ENCODE measurements at places on chromosomes 11 and 22.

DNA sequence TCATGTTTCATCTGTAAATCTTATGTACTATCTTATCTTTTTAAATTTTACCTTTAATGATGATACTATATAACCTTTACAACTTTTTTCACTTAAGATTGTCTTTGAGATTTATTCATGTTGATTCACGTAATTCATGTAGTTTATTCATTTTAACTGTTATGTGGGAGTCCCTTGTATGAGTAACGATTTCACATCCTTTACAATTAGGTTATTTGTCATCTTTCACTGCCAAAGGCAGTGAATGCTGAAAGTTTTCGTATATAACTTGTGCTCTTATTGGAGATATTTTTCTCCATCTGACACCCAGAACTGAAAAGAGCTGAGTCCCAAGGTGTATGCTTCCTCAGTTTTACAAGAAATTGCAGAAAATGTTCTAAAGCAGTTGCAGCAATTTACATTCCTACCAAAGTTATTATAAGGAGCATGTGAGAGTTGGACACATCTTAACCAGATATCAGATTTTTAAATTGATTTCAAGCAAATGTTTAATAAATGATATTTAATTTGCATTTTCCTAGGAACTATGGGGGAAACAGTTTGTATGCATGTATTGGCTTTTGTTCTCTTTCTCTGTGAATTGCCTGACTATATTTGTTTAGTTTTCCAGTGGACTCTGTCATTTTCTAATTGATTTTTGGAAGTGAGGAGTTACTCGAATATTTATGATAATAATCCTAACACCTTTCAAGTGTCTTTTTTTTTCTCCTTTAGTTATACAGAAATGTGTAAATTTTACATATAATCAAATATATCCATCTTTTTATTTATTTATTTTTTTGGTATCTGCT, 6.4 kb downstream of the ARL14EP start:
- DNase-seq = no peak

DNA sequence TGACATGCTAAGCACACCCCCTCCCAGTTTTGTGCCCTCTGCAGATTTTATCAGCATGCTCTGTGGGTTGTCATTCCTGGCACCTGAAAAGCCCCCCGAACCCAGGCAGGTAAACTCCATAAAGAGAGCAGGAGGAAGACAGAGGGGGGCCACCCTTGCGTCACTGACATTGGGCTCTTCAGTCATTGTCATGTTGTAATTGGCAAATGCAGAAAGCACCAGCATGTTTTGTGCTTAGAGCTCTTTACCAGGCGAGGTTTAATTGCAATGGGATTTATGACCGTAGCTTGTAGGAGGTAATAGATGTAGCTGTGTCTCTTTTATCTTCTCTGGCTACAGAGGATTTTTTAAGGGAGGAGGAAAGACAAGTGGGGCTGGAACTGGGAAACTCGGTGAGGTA, 201.7 kb downstream of the GRIK4 start:
- no peak for DNase-seq

- DNase-seq = no peak
These were observed 29.6 kb upstream of the HSPA8 start for GRCh38 chr11:123091506-123091905.

GRCh38 chr22:49727191-49727880, 100.3 kb downstream of the BRD1 start:
- no peak for DNase-seq

DNA sequence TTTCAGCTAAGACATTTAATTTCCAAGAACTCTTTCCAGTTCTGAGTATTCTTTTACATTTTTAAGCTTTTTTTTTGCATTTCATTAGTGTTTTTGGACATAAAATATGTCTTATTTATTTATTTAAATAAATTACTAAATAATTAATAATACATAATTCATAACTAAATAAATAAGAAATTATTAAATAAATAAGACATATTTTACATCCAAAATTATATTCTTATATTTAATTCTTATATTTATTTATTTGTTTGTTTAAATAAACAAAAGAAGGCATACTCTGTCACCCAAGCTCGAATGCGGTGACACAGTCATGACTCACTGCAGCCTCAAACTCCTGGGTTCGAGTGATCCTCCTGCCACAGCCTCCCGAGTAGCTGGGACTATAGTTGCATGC, 3.1 kb upstream of the MMP27 start:
- DNase-seq = no peak

GRCh38 chr22:47193606-47194329, 431.3 kb downstream of the TBC1D22A start:
- DNase-seq = no peak

- DNase-seq = no peak
These were observed 4.8 kb upstream of the SUN2 start for GRCh38 chr22:38760477-38761201.

DNA sequence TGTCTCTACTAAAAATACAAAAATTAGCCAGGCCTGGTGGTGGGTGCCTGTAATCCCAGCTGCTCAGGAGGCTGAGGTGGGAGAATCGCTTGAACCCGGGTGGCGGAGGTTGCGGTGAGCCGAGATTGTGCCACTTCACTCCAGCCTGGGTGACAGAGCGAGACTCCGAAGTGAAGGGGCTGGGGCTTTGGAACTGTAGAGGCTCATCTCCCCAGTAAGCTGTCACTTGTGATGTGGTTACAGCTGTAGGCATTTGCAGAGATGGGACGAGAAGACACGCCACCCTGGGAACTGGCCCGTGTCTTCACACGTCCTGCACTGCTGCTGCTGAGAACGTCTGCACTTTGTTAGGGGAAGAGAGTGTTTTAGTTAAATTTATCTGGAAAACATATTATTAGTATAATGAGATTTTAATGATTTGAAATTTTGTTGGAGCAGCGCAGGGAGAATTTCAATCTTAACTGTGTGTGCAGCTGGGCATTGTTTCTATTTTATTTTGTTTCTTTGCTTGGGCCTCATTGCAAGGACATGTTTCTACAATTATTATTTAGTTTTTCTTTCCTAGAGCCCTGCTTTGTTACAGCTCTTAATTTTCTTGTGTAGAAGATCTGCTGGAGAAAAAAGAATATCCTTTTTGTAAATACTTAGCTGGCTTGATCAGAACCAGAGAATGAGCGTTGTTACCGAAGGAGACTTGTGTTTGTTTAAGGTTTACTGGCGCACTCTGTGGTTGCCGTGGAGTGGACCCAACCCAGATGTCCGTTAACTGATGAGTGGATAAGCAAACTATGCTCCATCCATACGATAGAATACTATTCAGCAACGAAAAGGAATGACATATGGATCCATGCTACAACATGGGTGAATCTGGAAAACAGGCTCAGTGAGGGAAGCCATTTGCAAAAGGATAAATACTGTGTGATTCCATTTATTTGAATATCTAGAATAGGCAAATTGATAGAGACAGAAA, 18.4 kb downstream of the PARVB start:
- DNase-seq = no peak

- DNase-seq = no peak
These were observed 1.0 kb downstream of the POU2AF3 start for GRCh38 chr11:111299101-111300026.

DNA sequence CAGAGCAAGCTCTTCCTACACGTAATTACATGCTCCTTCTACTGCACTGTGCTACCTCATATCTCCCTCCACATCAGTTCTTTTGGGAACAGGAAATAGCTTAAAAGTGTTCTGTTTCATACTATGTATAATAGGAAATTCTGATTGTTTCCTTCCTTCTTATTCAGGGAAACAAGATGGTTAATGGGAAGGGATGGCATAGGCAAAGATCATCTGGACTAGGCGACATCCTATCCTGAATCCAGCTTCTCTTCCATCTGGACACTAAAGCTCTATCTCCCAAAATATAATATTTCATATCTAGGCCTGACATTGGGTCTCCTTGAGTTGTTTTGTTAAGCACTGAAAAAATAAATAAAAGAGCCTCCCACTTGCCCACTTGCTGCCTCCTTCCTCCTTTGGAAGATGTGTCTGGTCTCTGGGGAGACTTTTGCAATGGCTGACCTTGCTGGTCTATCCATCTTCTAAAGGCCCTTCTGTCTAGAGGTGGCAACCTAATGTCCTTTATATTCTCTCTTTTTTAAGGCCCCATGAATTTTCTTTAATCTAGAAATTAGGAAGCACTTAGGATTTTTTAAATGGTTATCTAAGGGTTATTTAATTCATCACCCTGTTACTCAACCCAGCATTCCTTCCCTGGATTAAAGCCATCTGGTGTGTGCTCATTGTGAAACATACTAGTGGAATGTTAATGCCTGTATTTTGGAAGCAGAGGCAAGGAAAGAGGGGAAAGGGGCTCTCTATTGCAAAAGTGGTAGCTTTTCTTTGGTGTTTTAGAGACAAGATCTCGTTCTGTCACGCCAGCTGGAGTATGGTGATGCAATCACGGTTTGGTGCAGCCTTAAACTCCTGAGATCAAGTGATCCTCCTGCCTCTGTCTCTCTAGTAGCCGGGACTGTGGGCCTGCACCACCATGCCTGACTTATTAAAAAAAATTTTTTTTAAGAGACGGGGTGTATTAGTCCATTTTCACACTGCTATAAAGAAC, 20.6 kb downstream of the CLMP start:
- DNase-seq = no peak

DNA sequence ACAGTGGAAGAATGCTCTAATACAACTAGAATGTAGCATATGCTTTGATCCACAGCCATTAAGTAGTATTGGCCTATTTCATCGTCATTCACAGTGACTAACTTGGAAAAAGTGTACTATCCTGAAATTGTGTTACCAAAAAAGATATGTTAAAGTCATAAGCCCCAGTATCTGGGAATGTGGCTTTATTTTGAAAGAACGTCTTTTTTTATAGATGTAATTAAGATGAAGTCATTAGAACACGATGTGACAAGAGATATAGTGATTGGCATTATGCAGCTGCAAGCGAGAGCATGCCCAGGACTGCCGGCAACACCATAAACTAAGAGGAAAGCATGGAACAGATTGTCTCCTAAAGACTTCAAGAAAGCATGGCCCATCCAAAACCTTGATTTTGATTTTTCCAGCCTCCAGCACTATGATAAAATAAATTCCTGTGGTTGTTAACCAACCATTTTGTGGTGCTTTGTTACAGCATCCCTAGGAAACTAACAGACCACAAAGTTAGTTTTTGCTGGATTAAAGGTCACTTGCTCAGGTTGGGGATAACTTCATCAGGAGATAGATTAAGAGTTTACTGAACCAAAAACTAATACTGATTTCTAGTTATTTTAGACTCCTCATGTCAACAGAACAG, 870.6 kb upstream of the LRRC4C start:
- DNase-seq = no peak

GRCh38 chr11:9046481-9046880, 42.7 kb upstream of the NRIP3 start:
- no peak for DNase-seq

GRCh38 chr11:5626196-5626595, 1.4 kb downstream of the TRIM34 start:
- DNase-seq = no peak

GRCh38 chr11:74492974-74493790, at the start of gene LIPT2:
Gene LIPT2, minus strand, starts transcription at chr11:74493724. Its CDS starts 21 bp downstream, at chr11:74493703.
- DNase-seq = peak; percentile 92

- DNase-seq = no peak
These were observed 365 bp downstream of the MGAT3 start for GRCh38 chr22:39457198-39457555.

DNA sequence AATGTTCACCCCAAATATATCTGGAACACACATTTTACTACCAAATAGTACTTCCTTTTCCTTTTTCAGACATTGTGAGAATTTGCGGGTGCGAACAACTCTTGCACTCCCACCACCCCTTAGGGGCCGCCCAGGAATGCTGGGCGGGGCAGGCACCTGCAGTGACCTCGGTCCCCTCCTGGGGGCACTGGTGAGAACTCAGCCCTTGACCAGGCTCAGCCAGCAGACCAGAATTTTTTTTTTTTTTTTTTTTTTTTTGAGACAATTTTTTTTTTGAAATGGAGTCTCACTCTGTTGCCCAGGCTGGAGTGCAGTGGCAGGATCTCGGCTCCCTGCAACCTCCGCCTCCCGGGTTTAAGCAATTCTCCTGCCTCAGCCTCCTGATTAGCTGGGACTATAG, 75.8 kb downstream of the ARHGAP8 start:
- no peak for DNase-seq

DNA sequence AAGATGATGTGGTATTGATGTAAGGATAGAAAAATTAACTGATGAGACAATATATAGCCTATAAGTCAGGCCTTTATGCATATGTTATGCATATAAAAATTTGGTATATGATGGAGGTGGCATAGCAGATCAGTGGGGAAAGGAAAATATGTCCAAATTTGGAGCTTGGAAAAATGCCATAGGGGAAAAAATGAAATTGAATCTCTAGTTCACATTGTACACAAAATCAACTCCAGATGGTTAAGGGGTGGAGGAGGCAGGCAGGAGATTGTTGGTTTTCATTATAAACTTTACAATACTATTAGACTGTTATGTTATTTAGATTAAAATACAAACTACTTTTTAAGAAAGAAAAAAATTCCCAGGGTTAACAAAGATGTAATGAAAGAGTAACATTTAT, 15.1 kb upstream of the CD3E start:
- DNase-seq = no peak

- no peak for DNase-seq
These were observed 5.6 kb downstream of the TBX1 start for GRCh38 chr22:19766240-19766510.

DNA sequence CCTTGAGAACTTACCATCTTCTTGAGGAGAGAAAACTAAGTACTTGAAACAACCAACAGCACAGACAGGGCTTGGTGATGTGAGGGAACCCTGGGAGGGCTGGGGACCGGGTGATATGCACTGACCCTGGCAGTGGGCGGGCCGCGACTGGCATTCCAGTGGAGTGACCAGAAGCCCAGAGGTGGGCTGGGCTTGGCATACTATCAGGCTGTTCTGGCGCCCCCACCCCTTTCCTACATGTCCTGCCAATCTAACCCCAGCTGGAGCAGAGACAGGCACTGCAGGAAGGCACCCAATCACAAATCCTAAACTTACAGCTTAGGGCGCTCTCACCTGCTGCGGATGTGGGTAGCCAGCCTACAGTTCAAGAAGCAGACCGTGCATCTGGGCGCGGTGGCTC, 54.0 kb upstream of the GCAT start:
- no peak for DNase-seq

DNA sequence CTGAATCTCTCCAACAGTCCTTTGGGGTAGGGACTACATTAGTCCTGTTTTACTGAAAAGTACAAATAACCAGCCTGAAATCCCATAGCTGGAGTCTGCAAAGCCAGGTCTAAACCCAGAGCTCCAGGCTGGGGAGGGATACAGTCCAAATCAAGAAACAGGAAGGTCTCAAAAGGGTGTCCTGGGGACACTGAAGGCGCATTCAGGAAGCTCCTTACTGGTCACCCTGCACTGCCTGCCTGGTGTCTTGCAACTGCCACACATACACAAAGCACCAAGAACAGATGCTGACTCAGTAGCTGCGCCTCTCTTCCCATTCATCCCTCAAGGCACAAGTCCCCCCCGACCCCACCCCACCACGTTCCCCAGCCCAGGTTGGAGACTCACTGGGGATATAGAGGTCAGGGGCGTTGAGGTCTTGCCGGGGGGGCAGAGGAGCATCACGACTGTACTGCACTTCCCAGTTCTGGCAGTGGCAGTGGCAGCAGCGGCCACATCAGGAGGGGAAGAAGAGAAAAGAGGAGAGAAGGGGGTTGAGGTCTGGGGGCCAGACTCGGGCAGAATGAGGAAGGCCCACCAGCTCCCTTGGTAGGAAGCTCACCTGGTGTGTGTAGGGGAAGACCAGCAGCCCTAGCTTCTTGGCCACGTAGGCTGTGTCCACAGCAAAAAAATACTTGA, 1.6 kb downstream of the YIF1A start:
- DNase-seq = no peak

GRCh38 chr11:13440100-13440855, 22.7 kb downstream of the BTBD10 start:
- DNase-seq = no peak

- no peak for DNase-seq
These were observed 8.3 kb downstream of the TSPO start for GRCh38 chr22:43159484-43160178.

All from stimulated activated CD4-positive, alpha-beta T cell treated with anti-CD3 and anti-CD28 coated beads, Interleukin-12 subunit alpha, Interleukin-12 subunit beta, amount 100 ng/mL, for 24 hours (primary cell).